ENCODE measurements at places on chromosomes 11 and 22.

GRCh38 chr11:104534278-104534677 is 364.0 kb downstream of the CASP12 start:
- peak; percentile 5 for DNase-seq

GRCh38 chr11:8018484-8019313 is 31.6 kb downstream of the EIF3F start:
- peak; percentile 46 for DNase-seq

GRCh38 chr11:30902929-30903328 is 316.8 kb upstream of the MPPED2 start:
- DNase-seq = no peak

GRCh38 chr22:50470491-50470890 is 4.3 kb downstream of the SBF1 start:
- no peak for DNase-seq

- DNase-seq = no peak
These were observed 20.6 kb upstream of the NDUFC2 start for GRCh38 chr11:78100261-78100660.

All from dermis blood vessel endothelial cell (primary cell).